Activated CD4-positive, alpha-beta T cell treated with anti-CD3 and anti-CD28 coated beads, Interleukin-2, amount 50 U/mL, for 48 hours (primary cell): ENCODE measurements at places on chromosomes 1 and 21.

- DNase-seq, result no peak
Measured at GRCh38 chr1:223031733-223032601, 111.1 kb downstream of the TLR5 start.

GRCh38 chr1:214019499-214019898, 31.7 kb downstream of the PROX1 start:
- no peak for DNase-seq

- DNase-seq, result no peak
Measured at GRCh38 chr1:160546942-160547341, 23.9 kb upstream of the SLAMF6 start.

DNA sequence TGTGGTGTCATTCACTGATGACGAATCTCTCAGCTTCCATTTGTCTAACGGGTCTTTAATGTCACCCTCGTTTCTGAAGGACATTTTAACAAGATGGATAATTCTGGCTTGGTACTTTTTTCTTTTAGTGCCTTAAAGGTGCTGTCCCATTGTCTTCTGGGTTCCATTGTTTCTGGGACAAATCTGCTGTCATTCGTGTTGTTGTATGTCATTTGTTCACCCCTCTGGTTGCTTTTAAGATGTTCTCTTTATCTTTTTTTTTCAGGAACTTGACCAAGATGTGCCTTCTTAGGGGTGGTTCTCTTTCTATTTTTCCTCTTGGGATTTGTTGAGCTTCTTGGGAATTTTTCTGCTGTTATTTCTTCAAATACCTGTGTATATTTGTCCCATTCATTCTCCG, 14.0 kb upstream of the MMEL1 start:
- DNase-seq, result no peak
